Stimulated activated CD4-positive, alpha-beta T cell treated with anti-CD3 and anti-CD28 coated beads, Interleukin-2, amount 100 ng/mL, for 24 hours (primary cell): ENCODE measurements at places on chromosomes 3 and 15.

DNA sequence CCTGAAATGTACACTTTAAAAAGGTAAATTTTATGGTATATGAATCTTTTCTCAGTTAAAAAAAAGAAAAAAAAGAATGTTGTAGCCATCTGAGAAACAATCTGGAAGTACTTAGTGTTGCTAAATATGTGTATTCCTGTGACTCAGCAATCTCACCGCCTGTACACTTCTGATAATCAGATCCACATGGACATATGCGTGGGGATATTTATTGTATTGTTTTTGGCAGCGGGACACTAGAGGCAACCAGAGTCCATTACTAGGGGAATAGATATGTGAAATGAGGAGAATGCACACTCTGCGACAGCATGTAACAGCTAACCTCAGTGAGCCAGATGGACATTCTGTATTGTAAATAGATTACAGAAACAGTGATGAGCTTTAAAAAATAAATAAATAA lies 65.4 kb downstream of the AQP9 start:
- no peak for DNase-seq

GRCh38 chr3:88267847-88268246 lies 118.1 kb downstream of the C3orf38 start:
- DNase-seq = no peak

DNA sequence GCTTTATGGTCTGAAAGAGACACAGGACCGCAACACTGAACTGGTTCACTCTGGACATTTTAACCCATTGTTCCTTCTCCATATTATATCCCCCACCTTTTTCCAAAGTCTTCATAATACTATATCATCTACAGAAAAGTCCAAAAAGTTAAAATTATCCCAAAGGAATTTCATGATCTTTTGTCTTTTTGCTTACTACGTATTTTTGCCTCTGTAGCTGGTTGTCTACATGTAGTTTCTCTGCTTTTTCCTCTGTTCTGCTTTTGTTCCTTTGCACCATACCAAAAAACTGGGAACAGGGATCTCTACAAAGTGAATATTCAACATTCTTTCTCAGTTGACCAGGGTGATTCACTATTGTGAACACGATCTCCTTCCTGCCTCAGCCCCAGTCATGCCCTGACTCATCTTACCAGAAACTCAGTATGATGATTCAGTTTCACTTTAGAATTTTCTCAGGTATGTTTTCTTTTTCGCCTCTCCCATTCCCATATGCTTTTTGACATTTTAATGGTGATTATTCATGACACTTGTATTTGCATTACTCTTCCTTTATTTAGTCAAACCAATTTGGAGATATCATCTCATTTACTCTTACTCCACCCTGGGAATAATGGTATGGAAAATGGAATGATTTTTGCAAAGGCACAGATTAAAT lies 14.5 kb downstream of the EMC4 start:
- DNase-seq = peak; percentile 39

DNA sequence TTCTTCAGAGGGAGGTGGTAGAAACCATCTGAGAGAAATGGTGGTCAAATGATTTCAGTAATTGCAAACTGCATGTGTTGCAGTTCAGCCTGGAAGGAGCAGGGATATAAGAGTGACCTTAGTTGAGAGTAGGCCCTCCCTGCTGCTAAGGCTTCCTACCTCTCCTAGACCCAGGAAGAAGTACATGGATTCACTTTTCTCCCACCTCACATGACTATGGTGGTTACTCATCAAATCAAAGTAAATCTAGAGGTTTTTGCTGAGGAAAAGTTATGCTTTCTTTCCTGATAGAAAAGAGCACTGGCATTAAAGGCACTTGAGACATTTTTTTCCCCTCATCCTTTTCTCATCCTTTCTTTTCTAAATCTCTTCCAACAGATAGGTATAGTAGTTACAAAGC lies 43.2 kb upstream of the LEKR1 start:
- DNase-seq = no peak

DNA sequence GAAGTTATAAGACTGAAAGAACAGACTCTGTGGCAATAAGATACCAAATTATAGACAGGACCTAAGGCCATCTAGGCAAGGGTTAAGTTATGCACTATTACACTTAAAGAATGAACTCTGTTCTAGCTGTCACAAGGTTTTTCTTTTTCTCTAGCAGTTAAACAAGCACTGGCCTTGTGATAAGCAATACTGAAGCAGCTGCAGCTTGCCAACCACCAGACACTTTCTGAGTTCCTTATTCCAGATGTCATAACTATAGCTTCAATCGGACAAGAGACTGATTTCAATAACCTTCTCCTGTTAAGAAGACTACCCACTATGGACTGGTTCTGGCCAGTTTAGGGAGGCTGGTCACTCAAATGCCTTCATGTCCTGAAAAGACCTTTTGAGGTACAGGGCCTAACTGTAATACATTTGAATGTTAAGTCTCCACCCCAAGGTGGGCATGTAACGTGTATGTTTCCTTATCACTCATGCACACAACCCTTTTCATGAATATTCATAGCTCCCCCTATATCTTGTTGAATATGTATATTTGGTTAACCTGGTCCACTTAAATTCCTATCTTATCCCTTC lies 85.8 kb downstream of the CFAP20DC start:
- no peak for DNase-seq

- DNase-seq = no peak
Observed at GRCh38 chr15:70792171-70792573, 28.8 kb upstream of the UACA start.

DNA sequence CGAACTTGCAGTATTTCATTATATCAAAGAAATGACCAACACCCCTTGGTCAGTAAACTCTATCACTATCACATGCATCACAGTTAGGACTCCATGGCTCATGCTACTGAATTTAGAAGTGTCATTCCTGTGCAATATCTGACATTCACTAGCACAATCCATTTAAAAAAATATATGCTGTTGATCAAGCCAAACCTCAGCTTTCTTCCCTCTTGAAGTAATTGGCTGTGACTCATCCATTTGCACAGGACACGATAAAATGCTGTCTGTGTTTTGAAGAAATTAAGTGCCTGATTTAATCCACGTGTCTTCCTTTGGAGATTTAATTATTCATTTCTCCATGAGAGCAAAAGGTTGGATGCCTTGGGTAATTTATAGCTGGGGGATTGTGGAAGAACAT lies 38.9 kb downstream of the CPNE4 start:
- no peak for DNase-seq

DNA sequence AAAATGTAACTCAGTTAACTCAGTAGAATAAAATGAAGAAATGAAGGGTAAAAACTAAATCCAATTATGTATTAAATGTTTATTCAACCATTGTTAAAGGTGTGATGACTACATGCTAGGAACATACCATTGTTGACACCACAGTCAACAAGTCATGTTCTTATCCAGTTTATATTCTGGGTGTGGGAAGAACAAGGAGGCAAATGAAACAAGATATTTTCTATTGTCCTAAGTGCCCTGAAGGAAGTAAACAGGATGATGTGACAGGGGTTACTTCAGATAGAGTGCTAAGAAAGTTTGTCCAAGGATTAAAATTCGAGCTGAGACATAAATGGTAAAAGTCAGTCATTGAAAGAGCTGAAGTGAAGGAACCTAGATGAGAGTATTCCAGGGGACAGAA lies 13.1 kb downstream of the AP3S2 start:
- no peak for DNase-seq

DNA sequence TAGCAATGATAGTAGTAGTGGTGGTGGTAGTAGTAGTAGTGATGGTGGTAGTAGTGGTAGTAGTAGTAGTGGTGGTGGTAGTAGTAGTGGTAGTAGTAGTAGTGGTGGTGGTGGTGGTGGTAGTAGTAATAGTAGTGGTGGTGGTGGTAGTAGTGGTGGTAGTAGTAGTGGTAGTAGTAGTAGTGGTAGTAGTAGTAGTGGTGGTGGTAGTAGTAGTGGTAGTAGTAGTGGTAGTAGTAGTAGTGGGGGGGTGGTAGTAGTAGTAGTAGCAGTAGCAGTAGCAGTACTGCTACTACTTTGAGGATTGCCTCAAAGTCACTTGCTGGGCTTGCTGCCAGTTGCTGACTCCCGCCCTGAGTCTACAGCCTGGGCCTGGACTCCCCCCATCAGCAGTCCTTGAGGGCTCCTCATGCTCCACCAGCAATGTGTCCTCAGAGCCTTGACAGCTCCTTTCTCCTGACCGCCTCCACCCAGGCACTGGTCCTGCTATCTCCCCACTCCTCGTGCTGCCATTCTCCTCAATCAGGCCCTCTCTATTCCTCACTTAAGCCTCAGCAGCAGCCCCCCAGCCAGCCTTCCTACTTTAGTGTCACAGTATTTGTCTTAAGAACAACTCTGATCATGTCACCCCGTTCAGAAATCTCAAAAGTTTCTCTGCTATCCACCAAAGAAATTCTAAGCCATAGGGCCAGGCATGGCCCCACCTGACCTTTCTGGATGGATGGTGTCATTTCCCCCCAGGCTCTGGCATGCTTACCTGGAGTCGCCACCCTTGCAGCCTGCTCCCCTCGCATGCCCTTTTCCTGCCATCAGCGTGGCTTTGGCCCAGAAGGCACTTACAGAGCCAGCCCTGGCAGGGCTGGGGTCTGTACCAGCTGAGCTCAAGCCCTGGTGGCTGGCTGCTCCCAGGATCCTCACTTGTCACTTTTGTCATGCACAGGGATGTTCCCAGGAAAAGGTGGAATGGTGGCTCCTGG lies 45.6 kb downstream of the DLEC1 start:
- DNase-seq = peak; percentile 13
